ENCODE measurements at places on chromosomes 2 and 18.
A peak's percentile ranks its signal among the peaks of the same experiment; 100 is the strongest.

GRCh38 chr2:145652571-145653545 lies 1132.9 kb upstream of the ZEB2 start:
- DNase-seq, result peak; percentile 70

DNA sequence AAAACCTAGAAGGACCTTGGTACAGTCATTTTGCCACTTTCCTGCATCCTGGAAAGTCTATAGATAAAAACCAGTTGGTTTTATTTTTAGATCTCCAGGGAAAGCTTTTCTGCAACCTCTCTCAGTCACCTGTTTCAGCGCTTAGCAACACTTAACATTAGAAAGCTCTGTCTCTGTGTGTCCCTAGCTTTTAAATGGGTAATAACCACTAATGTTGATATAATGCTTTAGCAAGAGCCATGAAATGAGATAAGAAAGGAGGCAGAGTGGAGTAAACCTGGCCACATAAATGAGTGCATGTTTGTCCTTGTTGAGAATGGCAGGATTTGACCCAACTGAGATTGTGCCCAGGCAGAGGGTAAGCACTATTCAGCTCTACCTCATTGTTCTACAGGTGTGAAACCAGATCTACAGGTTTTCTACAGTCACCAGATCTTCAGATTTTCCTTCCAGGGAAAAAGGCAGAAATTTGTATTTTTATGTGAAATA lies 44.8 kb downstream of the MARCHF4 start:
- no peak for DNase-seq

DNA sequence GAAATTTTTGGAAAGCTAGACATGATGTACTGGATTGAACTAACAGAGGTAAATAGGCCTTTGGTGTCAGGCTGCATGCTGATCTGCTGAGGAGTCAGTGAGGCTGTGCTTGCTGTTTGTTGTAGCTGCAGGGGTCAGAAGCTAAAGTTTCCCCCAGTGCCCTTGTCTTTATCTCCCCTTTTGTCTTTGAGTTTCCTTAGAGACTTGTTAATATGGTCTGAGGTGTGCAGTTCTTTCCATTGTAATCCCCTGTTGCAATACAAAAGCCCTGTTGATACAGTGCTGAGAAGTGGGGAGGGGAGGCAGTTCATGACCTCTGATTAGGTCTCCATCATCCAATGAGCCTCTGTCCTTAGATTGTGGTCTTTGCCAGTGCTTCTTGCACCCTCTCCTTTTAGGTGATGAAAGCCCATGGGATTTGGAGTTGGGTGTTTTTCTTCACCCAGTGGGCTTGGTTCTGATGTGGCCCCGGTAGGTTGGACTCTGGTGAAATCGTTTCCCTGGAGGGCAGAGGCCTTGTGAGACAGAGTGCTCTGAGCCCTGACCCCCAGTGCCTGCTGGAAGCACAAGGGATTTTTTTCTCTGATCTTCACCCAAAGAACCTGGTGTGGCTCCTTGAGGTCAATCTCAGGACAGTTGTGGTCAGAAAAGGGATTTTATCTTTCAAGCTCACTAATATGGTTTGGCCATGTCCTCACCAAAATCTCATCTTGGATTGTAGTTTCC lies 163.1 kb downstream of the TMEM18 start:
- DNase-seq, result no peak

- no peak for DNase-seq
These were observed 554.7 kb downstream of the NUP35 start for GRCh38 chr2:183678908-183679307.

DNA sequence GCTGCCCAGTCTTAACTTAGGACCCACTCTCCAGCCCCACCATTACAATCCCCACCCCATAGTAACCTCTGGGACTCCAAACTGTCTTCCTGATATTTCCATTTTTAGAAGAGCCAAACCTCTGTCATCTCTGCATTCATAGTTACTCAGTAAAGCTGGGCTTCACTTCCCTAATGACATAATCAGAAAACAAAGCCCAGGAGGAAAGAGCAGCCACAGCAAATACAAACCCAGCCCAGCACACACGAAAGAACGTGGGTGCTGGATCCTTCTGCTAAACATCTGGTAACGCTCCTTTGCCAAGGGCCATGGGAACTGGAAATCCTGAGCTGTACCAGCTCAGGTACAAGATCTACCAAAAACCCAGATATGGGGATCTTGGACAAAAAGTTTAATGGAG lies 36.8 kb upstream of the RIOK3 start:
- DNase-seq, result no peak

DNA sequence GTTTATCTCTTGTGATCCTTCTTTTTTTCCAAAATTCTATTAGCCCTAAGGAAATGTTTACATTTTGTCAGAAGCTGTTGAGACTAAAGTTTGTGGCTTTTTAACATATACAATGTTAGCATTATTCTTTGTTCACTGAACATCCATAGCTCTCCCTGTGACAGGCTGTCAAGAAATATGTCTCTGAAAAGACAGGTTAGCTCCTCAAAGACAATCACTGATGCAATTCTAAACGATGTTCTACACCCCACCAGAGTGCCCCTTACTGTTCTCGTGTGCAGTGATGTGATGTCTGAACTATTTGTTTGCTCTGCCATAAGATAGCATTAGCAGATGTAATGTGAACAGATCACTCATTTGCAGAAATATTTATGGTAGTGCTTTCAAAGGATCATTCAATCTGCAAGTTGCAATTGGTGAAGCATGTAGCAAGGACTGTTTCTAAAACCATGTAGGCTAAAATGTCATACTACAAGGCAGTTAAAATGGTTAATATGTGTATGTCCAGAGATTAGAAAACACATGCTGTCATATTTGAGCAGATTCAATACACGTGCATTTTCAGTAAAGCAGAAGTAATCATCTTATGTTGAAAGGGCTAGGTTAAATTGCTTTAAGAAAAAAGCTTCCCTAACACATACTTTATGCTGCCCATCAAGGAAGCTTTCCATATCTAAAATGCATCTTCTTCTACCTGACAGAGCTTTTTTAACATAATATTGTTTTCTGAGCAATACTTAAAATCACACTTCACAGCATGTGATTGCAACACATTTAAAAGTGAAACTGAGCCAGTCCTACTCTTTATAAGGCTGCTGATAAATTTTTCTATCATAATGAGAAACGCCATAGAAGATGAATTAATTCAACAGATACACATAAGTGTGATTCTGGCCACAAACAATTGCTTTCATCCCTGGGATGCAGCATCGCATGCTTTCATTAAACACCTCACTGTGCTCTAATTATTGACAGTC lies 285.7 kb upstream of the UBE2E3 start:
- DNase-seq, result no peak

DNA sequence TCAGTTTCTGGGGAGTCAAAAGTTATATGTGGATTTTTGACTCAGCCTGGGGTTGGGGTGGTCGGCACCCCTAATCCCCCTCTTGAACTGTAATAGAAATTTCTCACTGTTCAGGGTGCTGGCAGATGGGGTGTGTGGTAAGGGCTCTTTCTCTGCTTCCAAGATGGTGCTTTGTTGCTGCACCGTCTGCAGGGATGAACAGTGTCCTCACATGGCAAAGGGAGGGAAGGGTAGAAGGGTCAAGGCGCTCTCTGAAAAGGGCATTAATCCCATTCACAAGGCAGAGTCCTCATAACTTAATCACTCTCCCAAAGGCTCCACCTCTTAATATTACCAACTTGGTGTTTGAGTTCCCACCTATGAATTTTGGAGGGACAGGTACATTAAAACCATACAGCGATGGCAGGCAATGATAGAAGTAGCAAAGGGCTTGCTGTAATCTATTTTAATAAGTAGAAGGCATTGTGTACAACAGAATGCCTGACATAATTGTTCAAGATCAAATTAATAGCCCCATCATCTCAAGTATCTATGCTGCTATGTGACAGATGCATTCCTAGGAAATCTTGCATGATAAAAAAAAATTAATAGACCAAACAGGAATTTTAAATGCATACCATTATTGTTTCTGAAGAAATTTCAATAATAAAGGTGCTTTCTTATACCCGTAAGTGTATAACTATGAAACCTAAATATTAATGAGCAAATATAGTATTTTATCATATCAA lies 28.1 kb downstream of the MMADHC start:
- DNase-seq, result no peak

- DNase-seq, result no peak
These were observed 95.7 kb upstream of the HS6ST1 start for GRCh38 chr2:128414351-128414750.

DNA sequence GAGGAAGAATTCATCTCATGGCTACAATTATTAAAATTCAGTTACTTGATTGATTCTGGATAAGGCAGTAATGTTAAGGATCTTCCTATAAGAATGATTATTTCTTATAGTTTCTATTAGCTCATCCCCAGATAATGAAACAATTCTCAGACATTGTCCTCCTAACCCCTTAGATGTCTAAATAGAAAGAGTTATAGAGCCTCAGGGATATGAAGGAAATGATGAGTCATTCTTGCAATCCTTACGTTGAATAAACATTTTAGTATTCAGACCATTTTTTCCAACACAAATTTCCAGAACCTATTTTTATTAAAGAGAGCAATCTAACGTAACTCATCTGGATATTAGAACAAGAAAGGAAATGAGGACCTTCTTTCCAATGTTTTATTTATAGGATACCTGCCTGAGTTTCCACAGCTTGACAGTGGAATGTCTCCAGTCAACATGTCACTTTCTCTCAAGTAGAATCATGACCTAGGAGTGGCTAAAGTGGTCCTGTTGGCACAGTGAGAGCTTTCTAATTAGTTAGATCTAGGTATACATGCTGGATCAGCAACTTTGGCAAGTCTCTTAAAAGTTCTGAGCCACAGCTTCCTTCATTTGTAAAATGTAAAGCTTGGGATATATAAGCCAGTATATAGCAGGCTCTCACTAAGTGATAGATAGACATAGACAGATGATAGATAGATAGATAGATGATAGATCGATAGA lies 88.0 kb upstream of the RAB27B start:
- DNase-seq, result no peak

- DNase-seq, result no peak
These were observed 4.2 kb downstream of the NABP1 start for GRCh38 chr2:191682126-191682525.

DNA sequence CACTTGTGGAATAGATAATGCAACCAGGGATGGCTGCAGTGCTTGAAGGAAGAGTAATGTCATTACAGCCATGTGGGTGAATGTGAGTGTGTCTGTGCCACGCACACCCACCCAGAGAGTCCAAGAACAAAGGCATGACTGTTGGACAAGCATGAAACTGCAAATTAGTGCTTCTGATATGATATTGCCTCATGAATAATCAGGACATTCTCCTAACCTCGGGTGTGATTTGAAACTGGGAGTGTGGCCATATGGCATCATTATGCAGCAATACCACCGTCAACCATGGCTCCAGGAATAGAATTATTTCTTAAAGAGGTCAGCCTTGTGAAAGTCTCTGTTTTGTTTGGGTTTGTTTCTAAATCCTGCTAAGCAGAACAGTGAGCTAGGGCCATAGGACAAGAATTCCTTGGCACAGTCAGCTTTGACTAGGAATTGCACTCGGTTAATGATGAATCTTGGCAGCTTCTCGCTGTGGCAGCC lies 678.0 kb upstream of the RAB6C start:
- DNase-seq, result no peak

DNA sequence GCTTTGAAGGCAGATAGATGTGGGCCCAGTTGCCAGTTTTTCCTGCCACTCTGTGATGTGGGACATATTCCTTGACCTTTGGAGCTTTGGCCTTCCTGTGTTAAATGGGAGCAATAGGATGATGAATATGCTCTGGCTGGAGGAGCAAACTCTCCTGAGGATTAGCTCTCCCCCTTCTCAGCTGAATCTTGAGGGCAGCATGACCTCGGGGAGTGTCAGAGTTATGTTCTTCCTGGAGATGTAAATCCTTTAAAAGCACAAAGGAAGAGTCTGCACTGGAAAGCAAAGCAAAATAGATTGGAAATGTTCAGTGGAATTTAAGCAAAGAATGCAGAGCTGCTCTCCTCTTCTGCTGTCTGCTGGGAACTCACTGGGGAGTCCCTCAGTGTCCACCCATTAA lies 160.1 kb downstream of the ALK start:
- DNase-seq, result no peak

- DNase-seq, result no peak
These were observed 61.9 kb downstream of the SMCHD1 start for GRCh38 chr18:2717407-2717806.

- no peak for DNase-seq
These were observed 121.8 kb downstream of the CDC42EP3 start for GRCh38 chr2:37549598-37549997.

DNA sequence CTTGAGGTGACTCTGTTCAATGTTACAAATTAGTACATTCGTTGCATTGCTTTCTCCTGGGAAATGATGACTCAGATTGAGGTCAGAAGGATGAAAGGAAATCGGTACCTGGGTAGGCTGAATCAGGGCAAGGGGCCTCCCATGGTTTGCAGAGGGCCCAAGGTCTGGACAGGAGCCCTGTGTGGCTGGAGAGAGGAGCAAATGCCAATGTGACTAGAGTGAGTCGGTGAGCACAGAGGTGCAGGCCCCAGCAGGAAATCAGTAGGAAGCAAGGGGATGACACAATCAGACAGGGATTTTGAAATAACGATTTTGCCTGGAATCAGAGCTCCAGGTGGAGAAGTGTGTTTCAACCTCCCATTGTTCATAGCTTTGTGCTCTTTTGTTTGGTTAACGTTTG lies 118.9 kb downstream of the CCDC102B start:
- no peak for DNase-seq

DNA sequence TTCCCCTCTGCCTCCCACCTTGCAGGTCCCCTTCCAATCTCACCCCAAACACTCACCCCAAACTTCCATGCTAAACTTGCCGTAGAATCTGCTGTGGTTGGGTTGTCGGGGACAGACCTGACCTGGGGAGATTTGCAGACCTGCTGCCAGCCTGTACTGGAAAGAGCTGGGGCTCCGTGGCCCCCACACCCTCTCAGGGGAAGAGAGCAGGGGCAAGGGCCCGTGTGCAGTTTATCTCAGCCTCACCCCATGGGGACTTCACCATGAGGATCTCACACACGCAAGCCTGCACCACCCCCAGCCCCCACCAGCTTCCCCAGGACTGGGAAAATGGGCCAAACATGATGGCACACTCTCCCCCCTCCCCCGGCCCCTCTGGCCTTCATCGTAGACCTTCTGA lies 30.7 kb downstream of the KCNIP3 start:
- DNase-seq, result no peak

- DNase-seq, result no peak
These were observed 155.8 kb downstream of the ZNF516 start for GRCh38 chr18:76339246-76339620.

GRCh38 chr2:150341982-150342680 lies 145.3 kb downstream of the RND3 start:
- DNase-seq, result no peak

DNA sequence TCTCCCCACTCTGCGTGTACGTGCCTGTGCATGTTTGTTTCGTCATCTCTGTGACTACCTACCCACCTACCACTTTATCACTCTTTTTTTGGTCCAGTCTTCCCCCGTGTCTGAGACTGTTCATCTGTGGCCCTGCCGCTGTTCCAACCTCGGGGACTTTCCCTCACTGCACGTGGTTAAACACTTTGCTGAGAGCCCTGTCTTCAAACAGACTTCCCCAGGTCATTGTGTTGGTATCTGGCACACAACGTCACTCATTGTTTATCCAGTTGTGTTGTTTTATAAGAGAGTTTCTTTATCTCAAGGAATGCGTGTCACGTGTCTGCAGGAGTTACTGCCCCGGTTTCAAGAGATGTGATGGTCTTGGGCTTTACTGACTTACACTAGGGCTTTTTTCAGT lies 262.0 kb upstream of the RASGRP3 start:
- peak; percentile 78 for DNase-seq

- DNase-seq, result peak; percentile 24
These were observed 154.3 kb downstream of the EIPR1 start for GRCh38 chr2:3223080-3223923.
